ENCODE measurements at places on chromosomes 2 and 18.

DNA sequence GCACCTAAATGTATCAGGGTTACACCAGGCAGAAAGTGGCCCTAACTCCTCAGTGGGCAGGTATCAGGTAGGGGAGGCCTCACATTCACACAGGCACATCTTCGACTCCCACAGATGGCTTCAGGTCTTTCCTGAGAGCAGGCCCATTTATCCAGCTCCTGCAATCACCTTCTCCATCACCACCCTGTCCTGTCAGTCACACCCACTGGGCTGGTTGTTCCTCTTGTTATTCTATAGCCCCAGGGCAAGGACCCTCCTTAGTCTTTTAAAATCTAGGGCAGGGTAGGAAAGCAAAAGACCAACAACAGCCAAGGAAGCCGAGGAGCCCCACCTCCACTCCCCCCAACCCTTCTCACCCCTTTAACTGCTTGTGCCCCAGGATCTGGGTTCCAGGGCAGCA lies 9.1 kb upstream of the HOXD4 start:
- no peak for DNase-seq

DNA sequence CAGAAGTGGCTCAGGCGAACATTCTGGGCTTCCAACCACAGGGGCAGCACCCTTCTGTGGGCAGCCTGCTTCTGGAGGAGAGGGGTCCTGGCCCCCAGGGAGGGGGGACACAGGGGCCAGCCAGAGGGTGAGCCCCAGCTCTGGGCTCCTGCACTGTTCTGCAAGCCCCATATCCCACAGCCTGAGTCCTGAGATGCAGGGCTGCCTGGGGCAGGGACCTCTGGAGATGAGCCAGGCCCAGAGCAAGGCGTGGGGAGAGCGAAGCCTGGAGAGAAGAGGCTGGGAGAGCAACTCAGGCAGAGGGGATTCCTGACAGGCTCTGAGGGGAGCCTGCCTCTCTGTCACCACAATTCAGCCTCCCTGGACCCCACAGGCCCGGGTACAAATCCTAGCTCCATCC lies 13.5 kb upstream of the PRSS56 start:
- DNase-seq: no peak

DNA sequence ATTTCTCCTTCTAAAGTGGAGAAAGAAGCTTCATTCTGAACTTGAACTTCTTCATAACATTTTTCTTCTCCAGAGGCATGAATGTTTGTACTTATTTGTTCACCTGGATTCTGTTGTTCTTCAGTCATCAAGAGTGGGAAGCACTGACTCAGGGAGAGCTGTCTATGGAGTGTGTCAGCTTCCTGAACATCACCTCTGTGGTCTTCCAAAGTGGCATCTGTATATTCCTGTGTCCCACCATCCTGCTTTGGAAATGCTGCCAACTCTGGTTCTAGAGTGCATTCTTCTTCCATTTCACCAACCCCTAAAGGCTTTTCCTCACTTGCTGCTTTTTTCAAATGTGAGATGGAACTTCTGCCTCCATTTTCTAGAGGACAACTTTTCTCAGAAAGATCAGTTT lies 59.5 kb downstream of the TTN start:
- DNase-seq: peak; percentile 94

GRCh38 chr2:47271054-47272000 lies 116.2 kb upstream of the STPG4 start:
- no peak for DNase-seq

- no peak for DNase-seq
Measured at GRCh38 chr2:148616662-148617061, 27.9 kb upstream of the EPC2 start.

DNA sequence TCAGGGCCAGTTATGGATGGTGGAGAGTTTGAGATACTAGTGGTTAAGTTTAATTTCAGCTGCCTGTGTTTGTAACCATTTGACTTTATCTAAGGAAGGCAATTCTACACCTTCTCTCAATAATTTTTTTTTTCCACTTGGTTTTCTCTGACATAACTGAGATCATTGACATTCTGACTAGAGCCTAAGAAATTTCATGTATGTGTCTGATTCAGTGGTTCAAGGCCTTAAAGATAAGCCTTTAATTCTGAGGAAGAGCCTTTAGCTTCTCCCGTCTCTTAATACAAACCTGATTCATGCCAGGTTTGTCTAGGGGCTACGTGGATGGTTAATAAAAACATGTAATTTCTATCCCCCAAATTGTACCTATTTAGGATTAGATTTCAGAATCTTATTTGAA lies 971.4 kb downstream of the DPP10 start:
- no peak for DNase-seq

- DNase-seq: peak; percentile 8
Measured at GRCh38 chr2:149611100-149611820, 23.7 kb upstream of the MMADHC start.

- DNase-seq: no peak
Measured at GRCh38 chr2:74347742-74348141, 4.5 kb upstream of the SLC4A5 start.

DNA sequence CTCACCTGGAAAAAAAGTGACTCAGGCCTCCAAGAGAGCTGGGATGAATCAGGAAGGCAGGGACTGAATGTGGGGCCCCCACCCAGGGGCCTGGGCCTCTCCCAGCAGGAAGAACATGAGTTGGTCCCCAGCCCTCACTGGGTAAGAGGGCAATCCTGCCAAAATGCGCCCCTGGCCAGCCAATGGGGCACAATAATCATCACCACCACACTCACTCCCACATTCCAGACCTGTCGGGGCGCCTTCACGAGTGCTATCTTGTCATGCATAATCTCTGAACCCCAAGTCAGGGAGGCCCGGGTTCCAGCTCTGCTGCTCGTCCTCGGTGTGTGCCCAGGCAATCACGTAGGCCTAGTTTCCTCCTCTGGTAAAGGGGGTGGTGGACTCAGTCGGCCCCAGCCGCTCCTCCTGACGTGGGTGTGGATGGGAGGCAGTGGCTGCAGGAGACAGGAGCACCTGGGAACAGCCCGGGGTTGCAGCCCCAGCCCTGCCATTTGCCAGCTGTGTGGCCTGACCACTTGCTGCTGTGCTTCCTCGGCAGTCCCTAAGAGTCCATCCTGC lies 115.1 kb downstream of the CYP26B1 start:
- DNase-seq: no peak

GRCh38 chr2:70047451-70047850 lies 39.8 kb upstream of the PCBP1 start:
- DNase-seq: no peak

GRCh38 chr2:214695789-214696188 lies 113.7 kb downstream of the BARD1 start:
- DNase-seq: peak; percentile 78

DNA sequence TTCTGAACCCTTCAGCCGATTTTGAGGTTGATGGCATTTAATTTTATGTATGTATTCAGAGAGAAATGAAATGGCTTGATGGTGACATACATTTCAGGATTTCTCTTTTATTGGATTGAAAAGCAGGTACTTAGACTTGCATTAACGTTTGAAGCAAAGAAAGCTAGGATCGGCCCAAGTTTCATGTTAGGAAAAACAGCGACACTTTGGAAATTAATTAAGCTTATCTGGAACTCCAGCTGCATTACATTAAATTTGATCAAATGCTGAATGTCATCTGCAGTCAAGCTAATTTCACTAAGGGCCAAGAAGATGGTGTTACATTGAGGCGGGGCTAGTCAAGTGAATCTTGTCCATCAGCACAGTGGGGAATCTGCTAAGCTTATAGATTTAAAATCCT lies 441.8 kb downstream of the IRS1 start:
- no peak for DNase-seq

Measured in HT1080 (cell line).